ENCODE measurements at places on chromosomes 3 and 15. TPM values are rescaled to one million over a fixed set of nuclear protein-coding genes. Genes with fewer than 3 reads are reported as not detected.

DNA sequence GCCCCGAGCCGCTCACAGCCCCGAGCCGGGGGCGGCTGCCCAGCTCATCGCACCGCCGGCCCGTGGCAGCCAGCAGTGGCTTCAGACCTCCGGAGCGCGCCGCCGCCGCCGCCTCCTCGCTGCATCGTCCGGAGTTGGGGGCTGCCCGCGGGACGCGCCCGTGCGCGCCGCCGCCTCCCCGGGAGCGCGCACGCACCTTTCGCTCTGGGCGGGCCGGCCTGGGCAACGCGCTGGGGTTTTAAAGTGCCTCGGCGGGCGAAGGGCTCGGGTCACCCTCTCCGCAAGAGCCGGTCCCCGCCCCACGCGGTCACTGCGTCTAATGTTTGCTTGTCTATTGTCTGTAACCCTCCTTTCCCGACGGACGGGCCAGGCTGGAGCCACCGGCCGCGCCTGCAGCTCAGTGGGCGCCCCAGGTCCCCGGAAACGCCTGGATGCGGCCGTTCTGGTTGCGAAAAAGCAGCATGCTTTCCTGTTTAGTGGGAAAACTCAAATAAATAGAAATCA, at the start of gene RYK:
RYK (minus strand) TSS at position 143 of the 504 bp plus-strand sequence. CDS start 205 bp downstream, outside the sequence.
- peak; percentile 74 for DNase-seq

DNA sequence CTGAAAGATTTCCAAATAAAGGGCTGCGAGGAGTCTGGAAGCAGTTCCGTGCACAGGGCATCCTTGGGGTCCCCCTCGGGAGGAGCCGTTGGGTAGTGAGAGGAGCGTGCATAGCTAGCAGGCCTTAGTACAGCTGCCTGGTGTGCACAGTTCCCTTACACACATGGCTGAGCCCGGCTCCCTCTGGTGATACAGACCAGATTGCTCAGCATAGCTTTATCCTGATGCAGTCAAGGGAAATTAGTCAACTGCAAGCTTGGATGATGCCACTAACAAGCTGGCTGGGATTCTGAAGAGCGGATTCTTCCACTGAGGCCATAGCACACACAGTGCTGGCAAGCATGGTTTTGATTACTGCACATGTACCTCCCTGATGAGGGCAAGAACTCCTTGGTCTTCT, 349.4 kb downstream of the LRTM1 start:
- DNase-seq = no peak

- no peak for DNase-seq
Observed at GRCh38 chr3:13851091-13851849, 28.6 kb downstream of the WNT7A start.

The TRH gene
- not detected for total RNA-seq

The WDR93 gene
- 0.18 TPM for total RNA-seq

Measured in prostate gland (tissue), 2 donors.